ENCODE measurements at places on chromosomes 11 and 22.
A peak's percentile ranks its signal among the peaks of the same experiment; 100 is the strongest.

- DNase-seq, result no peak
Observed at GRCh38 chr11:69558519-69558941, 77.1 kb downstream of the LINC01488 start.

- DNase-seq, result no peak
Observed at GRCh38 chr11:117796872-117797529, at the start of gene DSCAML1. TSS of gene DSCAML1 (minus strand) at chr11:117797216. CDS start at chr11:117797079, 137 bp downstream.

DNA sequence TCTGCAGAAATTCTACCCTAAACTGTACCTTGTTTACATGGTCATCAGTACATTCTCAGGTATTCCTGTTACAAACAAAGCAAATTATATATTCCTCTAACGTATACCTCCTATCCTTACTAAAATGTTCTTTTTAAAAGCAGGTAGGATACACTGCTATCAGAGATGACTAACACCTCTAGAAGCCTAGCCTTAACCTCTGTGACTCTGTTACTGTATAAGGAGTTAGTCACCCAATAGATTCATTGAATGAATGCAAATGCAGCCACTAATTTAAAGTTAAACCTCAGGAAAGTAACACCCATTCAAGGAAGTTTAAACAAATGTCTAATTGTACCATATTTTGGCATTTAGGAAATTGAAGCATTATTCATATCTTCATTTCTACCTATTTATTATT is 82.2 kb downstream of the FCHSD2 start:
- no peak for DNase-seq

- no peak for DNase-seq
Observed at GRCh38 chr11:2612884-2613571, 86.8 kb downstream of the KCNQ1OT1 start.

- no peak for DNase-seq
Observed at GRCh38 chr11:43558556-43559127, 121.9 kb upstream of the HSD17B12 start.

- no peak for DNase-seq
Observed at GRCh38 chr11:55793321-55793720, 2.0 kb upstream of the OR5D14 start.

GRCh38 chr11:911031-911889 is 650 bp upstream of the CHID1 start:
- DNase-seq, result peak; percentile 75

GRCh38 chr22:45112136-45112879 is 51.4 kb upstream of the NUP50 start:
- peak; percentile 75 for DNase-seq

DNA sequence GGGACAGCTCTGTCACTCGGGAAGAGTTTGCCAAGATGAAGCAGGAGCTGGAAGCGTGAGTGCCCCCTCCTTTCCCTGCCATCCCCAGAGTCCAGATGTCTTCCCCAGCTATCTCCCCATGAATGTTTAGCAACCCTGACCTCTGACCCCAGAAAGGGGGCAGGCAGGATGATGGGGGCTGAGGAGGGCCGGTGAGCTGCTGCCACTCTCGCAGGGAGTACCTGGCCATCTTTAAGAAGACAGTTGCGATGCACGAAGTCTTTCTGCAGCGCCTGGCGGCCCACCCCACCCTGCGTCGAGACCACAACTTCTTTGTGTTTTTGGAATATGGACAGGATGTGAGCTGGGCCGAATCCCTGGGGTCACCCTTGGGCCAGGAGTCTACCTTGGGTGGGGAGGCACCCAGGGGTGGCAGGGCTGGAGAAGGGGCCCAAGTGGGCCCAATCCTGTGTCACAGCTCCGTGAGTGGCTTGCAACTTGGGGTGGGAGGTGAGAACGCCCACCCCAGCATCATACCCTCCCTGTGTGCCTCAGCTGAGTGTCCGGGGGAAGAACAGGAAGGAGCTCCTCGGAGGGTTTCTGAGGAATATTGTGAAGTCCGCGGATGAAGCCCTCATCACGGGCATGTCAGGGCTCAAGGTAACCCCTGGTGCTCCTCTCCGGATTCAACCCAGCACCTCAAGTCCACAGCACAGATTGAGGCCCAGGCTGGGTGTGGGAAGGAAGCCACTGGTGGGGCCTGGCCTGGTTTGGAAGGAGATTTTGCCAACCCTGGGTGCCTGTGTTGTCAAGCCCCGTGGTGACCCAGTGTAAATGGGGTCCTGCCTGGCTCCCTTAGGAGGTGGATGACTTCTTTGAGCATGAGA is 7.5 kb downstream of the CFL1 start:
- no peak for DNase-seq

DNA sequence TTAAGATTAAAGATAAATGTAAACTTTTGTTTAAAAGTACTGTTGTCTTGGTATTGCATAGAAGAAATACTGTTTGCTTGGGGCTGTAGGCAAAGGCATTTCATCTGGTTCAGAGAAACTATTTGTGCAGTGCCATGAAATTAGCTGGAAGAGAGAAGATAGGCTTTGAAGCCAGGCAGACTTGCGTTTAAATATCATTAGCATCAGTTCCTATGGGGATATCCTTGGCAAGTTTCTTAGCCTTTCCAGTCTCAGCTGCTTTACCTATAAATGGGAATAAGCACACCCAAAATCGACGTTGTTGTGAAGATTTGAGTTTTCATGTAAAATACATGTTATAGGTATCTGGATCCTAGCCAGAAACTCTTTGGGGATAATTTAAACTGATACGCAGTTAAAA is 133.9 kb downstream of the FBXO7 start:
- DNase-seq, result no peak
